ENCODE measurements at places on chromosomes 2 and 18.

GRCh38 chr2:21559351-21559750 lies 435.6 kb downstream of the TDRD15 start:
- DNase-seq: no peak

DNA sequence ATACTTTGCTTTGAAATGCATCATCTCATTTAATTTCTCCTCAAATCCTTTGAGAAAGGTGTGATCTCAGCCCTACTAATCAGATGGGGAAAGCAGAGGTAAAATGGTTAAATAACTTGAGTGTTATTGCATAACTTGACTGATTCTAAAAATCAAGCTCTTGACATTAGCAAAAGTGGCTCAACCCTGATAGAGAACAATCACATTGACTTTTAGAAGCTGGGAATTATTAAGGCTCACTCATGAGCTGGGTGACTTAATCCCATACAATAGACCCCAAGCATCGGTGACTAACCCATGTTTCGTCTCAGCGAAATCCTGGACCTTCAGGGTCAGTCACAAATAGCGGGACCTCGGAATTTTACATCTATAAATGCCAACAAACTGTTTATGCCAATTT lies 378.9 kb downstream of the NBAS start:
- DNase-seq: no peak

GRCh38 chr2:132729522-132729921 lies 59.5 kb upstream of the LYPD1 start:
- no peak for DNase-seq

GRCh38 chr2:213863541-213863940 lies 547.3 kb upstream of the VWC2L start:
- DNase-seq: no peak

- no peak for DNase-seq
Observed at GRCh38 chr2:200405599-200406298, 99.3 kb downstream of the SPATS2L start.

GRCh38 chr2:196535742-196536141 lies 103.8 kb upstream of the CCDC150 start:
- no peak for DNase-seq

- DNase-seq: no peak
Observed at GRCh38 chr18:74897971-74898657, 300.4 kb downstream of the ZNF407 start.

GRCh38 chr2:223870840-223871611 lies 33.6 kb upstream of the AP1S3 start:
- no peak for DNase-seq

- DNase-seq: no peak
Observed at GRCh38 chr18:45666520-45666919, 51.2 kb downstream of the SLC14A2 start.

- peak; percentile 45 for DNase-seq
Observed at GRCh38 chr2:43273529-43273928, 47.1 kb upstream of the ZFP36L2 start.

GRCh38 chr2:46487667-46488335 lies 8.4 kb downstream of the TMEM247 start:
- DNase-seq: peak; percentile 52

DNA sequence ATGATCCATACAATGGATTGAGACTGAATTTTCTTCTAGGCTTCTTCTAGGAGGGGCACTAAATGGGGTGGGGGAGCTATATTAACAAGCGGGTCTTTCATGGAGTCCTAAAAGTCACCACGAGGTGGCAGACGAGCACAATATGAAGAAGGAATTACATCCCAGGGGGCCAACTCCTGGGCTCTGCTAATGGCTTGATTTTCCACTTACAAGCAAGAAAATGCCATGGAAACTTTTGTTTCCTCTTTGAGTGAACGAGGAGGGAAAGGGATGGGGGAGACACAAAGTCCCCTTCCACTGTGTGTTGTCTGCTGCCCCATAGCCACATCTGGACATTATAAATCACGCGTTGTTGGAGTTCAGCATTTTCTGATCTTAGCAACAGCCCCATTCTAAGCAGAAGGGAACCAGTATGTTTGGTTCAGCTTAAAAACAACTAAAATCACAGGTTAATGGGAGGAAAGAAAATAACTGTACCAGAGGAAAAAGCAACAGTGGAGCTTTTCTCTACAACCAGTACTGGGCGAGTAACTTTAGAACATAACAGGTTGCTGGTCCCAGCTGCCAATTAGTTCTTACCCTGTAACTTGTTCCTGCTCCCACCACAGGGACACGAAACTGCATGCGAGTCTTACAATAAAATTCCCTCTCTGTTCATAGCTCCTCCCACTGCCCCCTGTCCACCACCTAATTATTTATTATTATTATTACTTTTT lies 285.0 kb upstream of the PARD3B start:
- DNase-seq: peak; percentile 43

DNA sequence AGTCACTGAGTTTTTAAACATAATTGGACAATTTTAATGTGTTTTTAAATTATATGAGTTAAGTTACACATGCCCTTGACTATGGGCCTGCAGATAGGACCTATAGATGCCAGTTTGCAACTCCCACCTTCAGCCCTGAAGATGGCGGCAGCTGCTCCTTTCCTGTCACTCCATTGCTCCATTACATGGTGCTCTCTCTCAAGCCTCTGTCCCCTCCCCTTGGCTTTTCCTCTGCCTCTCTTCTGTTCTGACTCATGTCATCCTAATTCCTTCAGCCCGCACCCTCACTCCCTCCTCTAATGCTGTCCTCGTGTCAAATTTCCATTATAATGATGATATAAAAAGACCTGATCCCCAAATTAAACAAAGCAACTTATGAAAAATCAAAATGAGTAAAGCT lies 133.7 kb upstream of the HNRNPA3 start:
- no peak for DNase-seq

DNA sequence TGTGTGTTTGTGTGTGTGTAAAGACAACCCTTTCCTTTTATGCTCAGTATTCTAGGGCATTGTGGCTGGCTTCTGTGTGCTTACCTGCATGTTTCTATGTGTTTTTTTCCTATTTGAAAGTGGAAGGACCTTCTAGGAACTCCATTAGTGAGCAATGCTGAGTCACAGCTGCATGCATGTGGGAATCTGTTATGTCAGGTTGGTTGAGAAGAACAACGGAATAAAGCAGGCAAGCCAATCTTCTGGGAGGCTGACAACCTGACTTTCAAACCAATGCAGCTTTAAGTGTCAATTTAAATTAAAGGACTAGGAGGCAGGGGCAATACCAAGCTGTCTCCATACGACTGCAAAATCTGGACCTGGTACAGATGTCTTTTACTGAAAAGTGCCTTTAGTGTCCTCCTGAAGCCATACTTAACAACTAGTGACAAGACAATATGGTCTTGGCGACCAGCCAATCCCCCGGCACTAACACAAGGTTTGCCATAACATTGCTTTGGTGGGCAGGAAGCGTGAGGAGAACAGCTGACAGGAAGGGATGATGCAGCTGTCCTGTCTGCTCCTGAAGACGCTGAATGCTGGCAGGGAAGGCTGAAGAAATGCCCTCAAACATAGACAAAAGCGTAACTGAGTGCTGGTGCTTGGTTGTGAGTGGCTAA lies 514.7 kb upstream of the CDH7 start:
- DNase-seq: no peak

DNA sequence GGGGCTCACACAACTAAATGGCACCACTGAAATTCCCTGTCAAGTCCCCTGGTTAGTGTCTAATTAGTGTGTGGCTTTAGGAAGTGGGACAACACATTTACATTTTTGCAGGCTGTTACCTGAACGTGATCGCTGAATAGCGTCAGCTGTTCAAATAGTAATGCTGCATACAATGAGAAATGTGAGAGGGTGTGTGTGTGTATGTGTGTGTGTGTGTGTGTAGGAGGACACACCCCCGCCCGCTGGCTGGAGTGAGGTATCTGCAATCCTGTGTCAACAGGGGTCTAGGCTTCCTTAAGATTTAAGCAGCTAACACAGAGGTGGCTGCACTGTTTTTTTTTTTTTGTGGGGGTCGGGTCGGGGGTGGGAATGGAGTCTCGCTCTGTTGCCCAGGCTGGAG lies 4.8 kb upstream of the LYPD6B start:
- DNase-seq: no peak

DNA sequence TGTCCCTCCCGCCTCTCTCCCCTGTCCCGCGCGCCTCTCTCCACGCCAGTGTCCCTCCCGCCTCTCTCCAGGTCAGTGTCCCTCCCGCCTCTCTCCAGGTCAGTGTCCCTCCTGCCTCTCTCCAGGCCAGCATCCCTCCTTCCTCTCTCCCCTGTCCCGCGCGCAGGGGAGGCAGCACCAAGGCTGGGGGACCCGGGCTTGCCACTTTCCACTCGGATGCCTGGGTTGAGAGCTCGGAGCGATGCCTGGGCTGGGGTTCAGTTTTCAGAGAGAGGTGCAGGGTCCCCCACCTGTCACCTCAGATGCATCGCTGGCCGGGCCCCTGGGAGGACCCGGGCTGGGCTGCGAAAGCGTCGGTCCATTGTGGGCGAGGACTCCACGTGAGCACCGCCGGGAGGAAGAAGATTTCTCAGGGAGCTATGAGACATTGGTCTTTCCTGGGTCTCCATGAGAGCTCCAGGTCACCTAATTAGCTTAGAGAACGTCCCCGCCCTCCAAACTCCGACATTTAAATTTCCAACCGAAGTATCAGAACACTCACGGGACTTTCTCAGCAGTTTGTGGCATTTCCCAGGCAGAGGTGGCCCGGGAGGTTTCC lies 2.1 kb downstream of the FBLN7 start:
- DNase-seq: no peak

DNA sequence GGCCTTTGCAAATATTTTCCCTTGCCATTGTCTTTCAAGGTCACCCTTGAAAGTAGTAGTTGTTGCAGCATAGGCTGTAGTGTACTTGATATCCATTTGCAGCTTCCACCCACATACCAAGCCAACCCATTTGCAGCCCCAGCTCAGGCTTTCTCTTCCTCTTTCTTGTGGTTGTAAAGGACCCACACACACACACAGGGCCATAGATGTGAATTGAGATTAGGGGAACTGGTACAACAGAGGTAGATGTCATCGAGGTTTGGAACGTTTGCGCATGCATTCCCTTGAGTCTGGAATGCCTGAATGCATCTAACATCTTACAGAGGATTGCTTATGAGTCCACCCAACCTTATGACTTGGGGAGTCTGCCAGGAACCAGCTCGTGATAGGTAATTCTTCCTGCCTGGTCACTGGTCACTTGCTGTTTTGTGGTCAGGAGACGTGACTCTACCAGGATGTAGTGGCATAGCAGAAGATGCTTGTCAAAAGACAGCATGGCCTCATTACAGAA lies 91.9 kb downstream of the MRPS9 start:
- no peak for DNase-seq

GRCh38 chr2:189854940-189855339 lies 70.7 kb downstream of the PMS1 start:
- DNase-seq: no peak

DNA sequence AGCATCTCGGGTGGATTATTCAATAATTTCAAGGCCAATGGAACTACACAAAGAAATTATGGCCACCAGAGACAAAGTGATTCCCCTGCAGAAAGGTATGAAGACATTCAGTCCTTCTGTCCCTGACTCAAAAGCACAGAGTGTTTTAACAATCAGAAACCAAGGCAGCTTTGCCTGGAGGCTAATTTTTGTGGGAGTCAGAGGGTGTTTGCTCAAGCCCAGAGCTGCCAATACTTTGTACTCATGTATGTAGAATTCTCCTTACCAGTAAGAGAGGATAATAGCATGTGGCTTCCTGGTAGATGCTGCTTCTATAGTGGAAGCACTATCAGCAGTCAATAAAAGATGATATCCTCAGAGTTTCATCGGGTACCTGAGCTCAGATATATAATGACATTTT lies 178.4 kb downstream of the KCNE4 start:
- DNase-seq: no peak

DNA sequence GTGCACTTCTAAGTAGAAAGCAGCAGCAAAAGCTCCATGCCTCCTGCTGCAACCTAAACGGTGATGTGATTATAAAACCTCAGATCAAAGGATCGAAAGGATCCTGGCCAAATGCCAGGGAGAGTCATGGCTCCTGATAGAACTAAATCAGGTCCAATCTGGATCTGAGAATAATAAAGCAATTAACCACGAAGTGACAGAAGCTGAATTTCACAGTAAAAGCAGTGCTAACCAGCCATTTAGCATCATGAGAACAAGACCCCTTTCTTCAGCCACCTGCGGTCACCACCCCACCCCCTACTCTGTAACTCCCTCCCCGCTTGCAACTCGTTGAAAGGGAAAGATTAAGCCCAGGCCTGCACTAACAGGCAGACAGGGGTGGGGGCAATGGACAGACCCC lies 748.7 kb downstream of the BCL11A start:
- no peak for DNase-seq

DNA sequence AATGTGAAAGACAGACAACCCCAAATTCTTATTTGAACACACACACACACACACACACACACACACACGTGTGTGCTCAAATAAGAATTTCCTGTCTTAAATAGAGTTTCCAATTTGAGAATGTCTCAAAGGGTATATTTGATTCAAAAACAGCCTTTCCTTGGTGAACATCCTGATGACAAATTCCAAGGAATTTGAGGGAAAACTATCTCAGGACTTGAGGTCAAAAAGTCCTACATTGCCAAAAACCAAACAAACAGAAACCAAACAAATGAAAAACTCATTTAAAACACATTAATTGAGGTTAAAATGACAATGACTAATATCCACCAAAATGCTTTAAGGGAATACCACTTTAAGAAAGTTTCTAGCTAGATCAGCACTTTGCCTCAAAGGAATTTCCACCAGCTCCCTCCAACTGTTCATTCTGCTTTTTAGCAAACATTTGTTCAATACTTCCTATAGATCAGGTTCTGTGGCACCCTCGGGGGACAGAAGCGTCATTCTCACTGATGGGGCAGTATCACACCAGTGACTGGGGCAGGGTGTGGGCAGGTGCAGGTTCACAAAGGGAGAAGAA lies 232.1 kb upstream of the TRIB2 start:
- no peak for DNase-seq

- no peak for DNase-seq
Observed at GRCh38 chr18:13194239-13194638, 24.3 kb upstream of the LDLRAD4 start.

- DNase-seq: no peak
Observed at GRCh38 chr18:61662726-61663125, 230.1 kb downstream of the RNF152 start.

DNA sequence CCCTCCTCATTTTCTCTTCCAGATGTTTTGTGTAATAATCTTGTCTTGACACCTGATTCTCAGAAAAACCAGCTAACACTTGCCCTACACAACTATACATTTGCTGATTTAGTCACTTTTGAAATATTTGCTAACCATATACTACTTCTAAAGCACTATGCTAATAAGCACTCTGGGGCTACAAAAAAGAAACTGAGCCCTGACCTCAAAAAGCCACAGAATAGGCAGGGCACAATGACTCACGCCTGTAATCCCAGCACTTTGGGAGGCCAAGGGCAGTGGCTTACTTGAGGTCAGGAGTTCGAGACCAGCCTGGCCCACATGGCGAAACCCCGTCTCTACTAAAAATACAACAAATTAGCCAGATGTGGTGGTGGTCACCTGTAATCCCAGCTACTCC lies 266.0 kb downstream of the RAD51AP2 start:
- DNase-seq: no peak
